ENCODE measurements at places on chromosomes 4 and X.
A peak's percentile ranks its signal among the peaks of the same experiment; 100 is the strongest.

GRCh38 chr4:169164669-169165415, 105.9 kb downstream of the SH3RF1 start:
- peak; percentile 38 for DNase-seq

DNA sequence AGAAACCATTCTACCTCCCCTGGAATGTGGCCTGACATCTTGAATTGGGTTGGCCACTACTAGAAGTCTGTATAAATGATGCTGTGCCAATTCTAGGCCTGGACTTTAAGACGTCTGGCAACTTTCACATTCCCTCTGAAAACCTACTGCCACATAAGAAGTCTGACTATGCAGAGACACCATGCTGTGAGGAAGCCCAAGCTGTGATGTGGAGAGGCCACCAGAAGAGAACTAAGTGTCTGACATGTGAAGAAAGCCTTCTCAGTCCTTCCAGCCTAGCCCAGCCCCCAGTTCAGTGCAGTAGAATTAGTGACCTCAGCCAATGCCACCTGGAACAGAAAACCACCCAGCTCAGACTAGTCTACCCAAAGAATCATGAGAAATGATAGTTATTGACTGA, 24.2 kb upstream of the FAM9C start:
- no peak for DNase-seq

- no peak for DNase-seq
Observed at GRCh38 chr4:9943761-9944160, 77.5 kb downstream of the SLC2A9 start.

DNA sequence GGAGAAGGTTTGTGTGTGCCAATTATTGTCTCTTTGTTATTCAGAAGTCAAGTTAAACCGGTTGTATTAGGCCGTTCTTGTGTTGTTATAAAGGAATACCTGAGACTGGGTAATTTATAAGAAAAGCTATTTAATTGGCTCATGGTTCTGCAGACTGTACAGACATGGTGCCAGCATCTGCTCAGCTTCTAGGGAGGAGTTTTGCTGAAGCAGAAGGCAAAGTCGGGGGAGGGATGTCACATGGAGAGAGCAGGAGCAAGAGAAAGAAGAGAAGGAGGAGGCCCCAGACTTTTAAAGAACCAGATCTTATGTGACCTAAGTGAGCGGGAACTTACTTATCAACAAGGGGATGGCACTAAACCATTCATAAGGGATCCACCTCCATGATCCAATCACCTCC, 349.3 kb upstream of the PCDH18 start:
- no peak for DNase-seq

GRCh38 chr4:164959896-164960295, 17.6 kb downstream of the TRIM61 start:
- peak; percentile 83 for DNase-seq

DNA sequence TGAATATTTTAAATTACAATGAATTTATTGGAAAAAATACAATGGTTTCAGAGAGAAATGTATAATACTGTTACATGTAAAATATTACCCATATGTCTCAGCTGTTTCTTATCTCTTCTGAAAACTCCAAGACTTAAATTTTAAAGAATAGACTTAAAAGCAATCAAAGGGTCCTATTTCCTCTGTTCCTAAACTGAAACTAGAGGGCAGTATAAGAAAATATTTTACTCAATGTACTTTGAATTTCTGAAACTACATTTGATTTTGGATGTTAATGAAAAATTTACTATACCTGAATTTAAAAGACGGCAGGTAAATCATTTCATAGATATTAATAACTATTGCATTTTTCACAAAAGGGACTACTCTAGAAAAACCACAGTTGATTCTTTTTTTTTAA, 200.2 kb downstream of the LRBA start:
- no peak for DNase-seq

DNA sequence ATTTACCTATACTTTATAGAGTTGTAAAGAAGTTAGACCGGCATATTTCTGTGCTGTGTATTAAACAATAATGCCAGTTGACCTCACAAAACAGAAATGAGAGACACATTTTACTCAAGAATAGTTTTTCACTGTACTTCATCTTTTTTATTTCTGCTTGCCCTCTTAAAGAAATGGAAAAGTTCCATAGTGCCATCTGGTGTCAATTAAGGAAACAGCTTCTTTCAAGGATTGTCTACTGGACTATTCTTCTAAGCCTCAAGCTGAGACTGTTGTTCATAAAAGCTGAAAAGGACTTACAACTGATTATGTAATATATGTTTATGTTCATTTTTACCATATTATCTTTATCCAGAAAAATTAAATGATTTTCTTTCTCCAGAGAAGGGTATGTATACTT, 1523.7 kb downstream of the ARAP2 start:
- peak; percentile 36 for DNase-seq

DNA sequence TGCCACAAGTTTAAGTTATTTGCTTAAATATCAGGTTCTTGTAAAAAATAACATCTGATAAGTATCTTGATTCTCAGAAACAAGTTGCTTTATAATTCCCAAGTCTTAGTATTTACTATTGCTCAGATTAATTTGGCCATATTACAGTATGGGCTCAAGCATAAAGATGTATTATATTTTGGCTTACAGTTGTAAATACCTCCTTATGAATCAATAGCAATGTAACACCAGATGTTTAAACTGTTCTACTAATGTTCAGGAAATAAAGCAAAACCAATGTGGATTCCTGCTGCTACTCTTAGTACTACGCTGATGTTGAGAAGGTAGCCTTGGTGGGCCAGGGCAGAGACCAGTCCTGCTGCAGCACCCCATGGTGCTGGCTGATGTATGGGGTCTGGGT, 102.7 kb downstream of the MGST2 start:
- DNase-seq = no peak

GRCh38 chr4:156329779-156330178, 376.1 kb upstream of the CTSO start:
- DNase-seq = no peak

GRCh38 chr4:6782846-6783110, 251 bp downstream of the KIAA0232 start:
- peak; percentile 34 for DNase-seq

- DNase-seq = peak; percentile 1
Observed at GRCh38 chr4:136342666-136343065, 1189.6 kb downstream of the PCDH18 start.

- DNase-seq = no peak
Observed at GRCh38 chr4:122606364-122607043, 14.4 kb downstream of the IL21 start.

DNA sequence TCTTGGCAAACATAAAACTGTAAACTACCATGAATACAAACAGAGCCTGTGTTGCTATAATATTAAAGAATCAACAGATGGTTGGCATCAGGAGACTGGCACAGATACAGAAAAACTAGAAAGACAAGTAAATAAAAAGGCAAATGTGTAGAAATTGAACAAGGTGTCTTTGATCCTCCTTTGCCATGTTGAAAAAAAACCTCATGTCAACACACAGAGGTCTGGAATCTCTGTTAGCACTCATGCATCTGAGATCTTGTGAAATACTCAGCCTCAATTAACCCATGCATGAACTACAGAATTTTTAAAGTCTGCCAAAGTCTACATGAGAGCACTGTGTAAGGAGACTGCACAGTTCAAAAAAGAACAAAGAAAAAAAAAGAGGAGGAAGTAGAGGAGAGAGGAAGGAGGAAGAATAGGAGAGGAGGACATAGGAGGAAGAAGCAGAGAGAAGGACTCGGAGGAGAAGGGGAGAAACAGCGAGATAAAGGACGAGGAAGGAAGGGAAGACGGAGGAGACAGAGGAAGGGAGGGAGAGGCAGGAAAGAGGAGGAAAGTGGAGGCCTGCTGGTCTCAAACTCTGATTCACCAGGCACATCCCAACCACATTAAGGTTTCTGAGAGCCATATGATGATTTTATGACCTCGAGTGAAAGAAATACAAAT, 52.8 kb downstream of the PRDM5 start:
- DNase-seq = no peak

DNA sequence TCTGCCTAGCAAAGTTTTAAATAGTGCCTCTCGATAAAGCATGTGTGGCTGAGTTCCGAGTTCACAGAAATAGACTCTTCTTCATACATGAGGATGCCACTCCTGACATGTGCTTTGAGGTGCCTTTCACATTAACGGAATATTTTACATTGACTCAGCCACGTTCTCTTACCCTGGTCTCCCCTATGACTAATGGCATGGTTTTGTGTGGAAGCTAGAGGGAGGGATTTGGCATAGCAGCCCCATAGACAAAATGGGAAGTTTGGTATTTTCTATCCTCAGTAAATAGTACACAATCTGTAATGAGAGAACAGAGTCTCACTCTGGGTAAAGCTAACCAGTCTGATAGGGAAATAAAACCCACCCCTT, 68.9 kb downstream of the PCDH19 start:
- no peak for DNase-seq

- DNase-seq = peak; percentile 1
Observed at GRCh38 chrX:120207009-120207605, 43.5 kb upstream of the ZBTB33 start.

GRCh38 chr4:182924497-182924896, 7.3 kb upstream of the DCTD start:
- DNase-seq = no peak

GRCh38 chrX:2715066-2715600, 24.0 kb downstream of the CD99 start:
- DNase-seq = no peak

GRCh38 chr4:59971952-59972351, 1228.2 kb upstream of the ADGRL3 start:
- no peak for DNase-seq

DNA sequence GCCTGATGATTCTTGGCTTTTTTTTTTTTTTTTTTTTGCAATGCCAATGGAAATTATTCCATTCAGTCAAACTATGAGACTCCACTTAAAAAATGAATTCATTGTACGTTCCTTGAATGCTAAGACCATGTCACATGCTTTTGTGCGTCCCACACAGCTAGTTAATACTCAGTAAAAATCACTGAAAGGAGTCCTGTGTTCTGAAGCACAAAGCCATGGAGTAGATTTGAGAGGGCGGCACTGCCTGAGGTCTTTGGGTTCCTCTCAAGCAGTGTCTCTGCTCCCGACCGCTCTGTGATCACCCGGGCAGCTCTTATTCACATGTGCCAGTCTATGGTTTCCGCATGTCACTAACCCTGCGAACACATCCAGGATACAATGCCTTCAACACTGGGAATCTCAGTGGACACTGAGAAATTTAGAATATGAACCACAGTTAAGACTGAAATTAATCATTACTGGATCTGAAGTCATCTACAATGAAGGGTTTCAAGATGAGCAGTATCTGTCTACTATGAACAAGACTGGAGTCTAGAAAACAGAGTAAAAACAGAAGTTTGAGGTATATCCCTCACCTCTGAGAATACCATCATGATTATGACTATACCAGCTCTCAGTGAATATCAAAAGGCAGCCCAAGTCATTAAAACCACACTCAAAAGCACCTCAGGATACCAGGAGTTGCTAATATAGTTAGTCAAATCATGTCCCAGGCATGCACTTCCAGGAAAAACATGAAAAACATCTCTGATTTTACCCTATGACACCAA, 193.0 kb downstream of the MGST2 start:
- DNase-seq = no peak

- DNase-seq = no peak
Observed at GRCh38 chr4:54229631-54230483, 764 bp downstream of the PDGFRA start.

DNA sequence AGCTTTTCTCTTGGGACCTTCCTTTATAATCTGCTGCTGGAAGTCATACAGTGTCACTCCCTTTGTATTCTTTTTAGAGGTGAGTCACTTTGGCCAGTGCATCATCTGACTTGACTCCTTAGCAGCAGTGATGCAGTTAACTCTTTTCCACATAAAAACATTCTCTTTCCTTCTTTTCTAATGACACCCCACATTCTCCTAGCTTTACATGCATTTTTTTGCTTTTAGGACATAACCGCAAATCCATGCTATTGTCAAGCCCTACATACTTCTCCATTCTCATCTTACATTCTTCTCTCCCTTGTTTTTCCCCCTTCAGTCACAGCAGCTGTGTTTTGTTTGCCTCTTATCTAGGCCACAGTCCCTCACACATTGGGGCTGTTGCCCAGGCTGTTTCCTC, 55.1 kb downstream of the ZNF330 start:
- peak; percentile 79 for DNase-seq

- no peak for DNase-seq
Observed at GRCh38 chr4:13836946-13837912, 209.7 kb upstream of the BOD1L1 start.

- DNase-seq = no peak
Observed at GRCh38 chr4:183434666-183435190, 9.7 kb upstream of the CDKN2AIP start.

DNA sequence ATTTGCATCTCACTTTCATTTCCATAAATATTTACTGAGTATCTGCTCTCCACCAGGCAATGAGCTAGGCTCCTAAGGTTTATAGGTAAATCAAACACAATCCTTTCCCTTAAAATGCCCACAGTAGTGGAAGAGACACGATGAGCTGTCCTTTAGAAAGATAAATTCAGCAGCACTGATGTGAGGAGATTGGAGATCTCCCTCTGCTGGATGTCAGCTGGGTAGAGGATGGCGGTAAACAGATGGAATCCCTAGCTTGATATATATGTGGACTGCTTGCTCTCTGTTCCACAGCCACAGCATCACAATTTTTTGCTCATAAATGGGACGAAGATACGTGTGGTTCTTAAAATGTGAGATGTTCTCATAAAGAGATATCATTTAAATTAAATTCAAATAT, 216.4 kb upstream of the RASGEF1B start:
- no peak for DNase-seq

DNA sequence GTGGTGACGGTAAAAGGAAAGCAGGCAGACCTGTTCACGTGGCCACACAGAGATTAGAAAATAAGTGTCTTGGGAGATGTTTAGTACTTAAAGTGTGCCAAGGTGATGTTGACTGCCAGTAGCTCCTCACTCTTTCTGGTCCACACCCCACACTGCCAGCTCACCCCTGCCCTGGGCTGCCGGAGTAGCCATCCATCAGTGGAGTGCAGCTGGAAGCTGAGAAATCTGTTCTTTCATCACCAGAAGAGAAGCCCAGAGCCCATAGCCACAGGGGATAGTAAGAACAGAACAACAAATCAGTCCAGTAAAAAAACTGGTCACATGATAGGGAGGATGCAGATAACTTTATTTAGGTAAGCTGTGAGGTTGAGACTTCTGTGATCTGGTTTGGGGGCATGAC, 64.1 kb downstream of the WWC2 start:
- DNase-seq = no peak

DNA sequence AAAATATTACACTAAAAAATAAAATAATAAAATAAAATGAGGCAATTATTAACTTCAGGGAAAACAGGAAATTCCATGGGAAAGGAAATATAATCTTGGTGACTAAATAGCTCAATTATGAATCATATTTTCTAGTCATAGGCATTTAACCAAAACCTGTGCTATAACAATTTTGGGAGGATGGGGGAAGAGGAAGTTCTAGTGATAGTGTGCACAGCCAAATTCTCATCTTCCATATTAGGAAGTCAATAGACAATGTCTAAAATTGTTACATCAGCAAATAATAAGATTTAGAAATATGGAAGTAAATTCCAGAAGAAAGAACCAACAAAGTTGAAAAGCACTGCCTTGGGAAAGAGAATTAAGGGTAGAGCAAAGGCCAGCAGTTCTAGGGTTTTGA, 2.8 kb downstream of the AWAT2 start:
- DNase-seq = peak; percentile 28
